ENCODE measurements at places on chromosomes 6 and 20.

DNA sequence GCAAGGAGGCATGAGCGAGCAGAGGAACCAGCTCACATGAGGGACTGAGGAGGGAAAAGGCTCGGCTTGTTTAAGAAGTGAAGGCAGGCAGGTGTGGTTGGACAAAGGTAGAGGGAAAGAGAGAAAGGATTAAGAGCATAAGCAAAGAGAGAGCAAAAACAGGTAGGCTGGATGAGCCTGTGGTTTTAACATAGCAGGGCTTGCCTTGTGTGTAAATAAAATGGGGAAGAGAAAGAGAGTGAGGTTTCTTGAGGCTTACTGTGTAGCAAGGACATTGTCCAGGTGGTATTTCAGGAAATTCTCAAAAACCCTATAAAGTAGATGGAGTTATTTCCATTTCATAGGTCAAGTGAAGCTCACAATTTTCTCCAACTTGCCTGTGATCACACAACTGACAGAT lies 93.9 kb upstream of the HDAC2 start:
- DNase-seq, result no peak

GRCh38 chr20:25225642-25226432 lies 22.0 kb upstream of the PYGB start:
- DNase-seq, result no peak

GRCh38 chr6:34553750-34554149 lies 2.4 kb downstream of the SPDEF start:
- DNase-seq, result no peak

DNA sequence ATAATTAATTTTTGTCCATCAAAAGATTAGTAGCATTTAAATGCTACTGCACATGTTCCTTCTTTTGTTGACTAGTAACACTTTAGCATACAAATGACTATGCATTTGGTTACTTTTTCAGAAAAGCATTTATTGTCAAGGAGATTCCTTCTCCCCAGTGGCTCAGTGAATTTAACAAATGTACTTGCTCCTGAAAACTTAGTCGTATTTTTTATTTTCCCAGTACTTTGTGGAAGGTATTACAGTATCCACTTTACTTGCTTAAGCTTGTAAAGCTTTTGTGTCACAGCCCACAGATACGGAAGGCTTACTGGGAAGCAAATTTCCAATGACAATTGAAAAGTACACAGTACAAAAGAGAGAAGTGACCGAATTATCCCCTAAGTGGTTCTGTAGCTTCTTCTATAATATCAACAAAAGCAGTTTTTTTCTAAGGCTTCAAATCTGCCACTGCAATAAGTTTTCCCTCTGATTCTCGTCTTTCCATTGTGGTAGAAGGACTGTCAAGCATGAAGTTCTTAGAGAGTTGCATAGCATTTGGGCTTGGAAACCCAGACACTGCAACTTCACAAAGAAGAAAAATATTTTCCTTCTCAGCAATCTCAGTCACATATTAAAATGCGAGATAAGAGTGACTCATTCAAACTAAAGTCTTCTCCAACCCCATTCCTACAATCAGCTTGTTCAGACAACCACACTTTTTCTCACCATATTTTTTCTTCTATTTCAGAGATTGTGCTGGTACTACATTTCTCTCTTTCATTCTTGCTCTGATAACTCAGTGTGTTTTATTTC lies 431.2 kb downstream of the GRIK2 start:
- DNase-seq, result no peak

GRCh38 chr6:26554697-26555504 lies 16.7 kb downstream of the HMGN4 start:
- no peak for DNase-seq

DNA sequence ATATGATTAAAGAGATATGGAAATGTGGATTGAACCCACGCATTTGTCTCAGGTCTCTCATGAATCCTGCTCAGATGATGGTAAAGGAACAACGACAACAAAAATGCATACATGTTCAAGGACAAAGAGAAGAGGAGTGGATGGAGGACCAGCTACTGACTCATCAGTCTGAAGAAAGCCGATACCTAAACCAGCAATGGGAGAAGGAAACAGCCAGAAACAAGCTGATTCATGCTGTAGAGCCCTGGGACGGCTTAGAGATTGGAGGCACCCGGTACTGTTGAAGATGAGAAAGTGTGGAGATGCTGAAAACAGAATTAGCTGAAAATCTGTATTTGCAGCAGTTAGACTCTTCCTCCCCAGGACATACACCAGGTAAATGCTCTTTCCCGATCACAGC lies 14.4 kb upstream of the RIPPLY2 start:
- no peak for DNase-seq

DNA sequence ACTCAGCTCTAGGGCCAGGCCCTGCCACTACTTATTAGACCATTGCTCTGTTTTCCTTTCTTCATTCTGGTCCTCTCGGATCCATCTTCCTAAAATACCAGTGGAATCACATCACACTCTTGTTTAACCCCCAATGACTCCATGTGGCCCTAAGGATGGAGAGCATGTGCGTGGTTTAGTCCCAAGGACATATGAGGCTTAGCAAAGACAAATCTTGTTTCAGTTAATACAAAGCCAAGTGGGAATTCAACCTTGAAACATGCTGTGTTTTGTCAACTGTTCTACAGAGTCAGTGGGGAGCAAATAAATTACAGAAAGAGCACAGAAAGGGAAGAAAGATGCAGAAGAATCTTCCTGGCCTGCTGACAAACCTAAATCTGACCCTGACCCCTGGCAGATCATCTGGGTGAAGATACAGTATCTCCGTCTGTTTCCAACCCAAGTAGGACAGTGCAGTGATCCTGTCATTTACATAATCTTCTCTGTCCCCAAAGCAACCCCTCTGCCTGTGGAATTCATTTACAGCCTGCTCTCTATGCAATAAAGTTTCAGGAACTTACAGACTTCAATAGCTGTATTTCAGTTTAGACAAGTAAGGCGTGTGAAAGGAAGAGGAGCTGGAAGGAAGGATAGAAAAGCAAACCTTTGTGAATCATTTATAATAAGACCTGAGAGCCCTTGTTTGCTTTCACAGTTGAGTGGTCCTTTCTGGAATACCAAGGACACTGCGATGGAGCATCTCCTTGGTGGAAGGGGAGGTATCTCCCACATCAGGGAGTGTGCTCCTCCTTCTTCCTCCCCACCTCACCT lies 144.0 kb downstream of the THBS2 start:
- no peak for DNase-seq

GRCh38 chr6:14502551-14502950 lies 385.0 kb downstream of the CD83 start:
- DNase-seq, result no peak

- DNase-seq, result no peak
These were observed 263.0 kb downstream of the FOXC1 start for GRCh38 chr6:1872649-1873131.

DNA sequence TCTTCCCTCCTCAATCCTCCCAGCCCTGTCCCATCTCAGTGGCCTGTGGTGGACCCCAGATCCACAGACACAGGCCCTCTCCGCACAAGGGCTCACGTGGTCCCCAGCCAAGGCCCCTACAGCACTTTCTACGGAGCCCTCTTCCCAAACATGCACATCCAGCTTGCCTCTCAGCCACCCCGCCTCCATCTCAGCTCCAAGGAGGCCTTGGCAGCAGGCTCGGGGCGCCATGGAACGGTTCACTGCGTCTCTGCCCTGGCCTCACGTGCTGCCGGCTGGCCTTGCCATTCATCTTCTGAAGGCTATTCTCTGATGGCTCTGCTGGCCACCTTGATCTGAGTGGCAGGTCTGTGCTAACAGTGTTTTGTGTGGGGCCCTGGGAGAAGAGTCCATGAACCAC lies 33.0 kb downstream of the GNAS-AS1 start:
- DNase-seq, result no peak

- DNase-seq, result no peak
These were observed 21.1 kb downstream of the EYA2 start for GRCh38 chr20:46915575-46916257.

DNA sequence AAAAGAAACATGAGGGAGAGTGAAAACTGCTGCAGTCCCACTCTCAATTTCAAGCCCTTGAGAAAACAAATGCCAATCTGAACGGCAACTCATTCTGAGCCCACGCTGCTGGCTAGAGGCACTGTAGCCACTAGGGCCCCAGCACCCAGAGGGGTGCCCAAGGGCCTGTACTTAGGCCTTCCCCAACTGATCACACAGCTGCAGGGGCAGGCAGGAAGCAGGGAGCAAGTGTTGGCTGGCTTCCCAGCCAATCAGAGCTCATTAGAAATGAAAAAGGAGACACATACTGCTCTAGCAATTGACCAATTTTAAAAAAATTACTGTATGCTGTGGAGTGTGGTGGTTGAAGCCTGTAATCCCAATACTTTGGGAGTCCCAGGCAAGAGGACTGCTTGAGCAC lies 3.7 kb upstream of the BEND3 start:
- DNase-seq, result no peak

DNA sequence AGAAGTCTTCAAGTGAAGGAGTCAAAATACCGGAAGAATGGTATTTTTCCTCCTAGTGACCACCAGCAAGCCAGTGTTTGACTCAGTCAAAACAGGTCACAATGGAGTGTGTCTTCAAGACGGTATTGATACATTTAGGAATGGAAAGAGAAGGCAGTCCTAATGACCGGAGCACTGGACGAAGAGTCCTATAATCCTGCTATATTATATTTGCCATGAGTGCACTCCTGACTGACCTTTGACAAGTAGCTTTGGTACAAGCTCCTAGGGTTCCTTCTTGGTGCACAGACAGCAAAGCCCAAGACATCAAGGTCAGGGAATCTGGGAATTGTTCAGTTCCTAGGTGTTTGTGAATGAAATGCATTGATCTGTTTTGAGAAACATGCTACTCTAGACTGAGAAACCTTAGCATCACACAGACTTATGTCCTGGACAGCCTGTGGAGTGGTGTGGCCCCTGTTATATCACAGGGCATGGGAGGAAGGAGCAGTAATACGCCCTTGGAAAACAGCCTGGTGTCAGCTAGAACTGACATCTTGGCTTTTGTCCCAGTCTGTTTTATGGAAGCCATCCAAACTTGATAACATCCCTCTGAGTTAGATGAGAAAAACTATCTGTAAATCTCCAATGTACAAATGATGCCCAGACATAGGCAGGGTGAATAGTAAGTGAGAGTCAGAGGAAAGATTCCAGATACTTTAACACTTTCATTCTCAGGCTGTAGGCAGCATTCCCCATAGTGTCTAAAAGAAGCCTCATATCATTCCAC lies 18.5 kb downstream of the NOX3 start:
- no peak for DNase-seq

- peak; percentile 48 for DNase-seq
These were observed 3.8 kb downstream of the PREX1 start for GRCh38 chr20:48823960-48824498.

Measured in GM12891 (cell line).